ENCODE measurements at places on chromosomes 7 and 10.

- no peaks in the 10 kb centered on the region for H3K4me1 ChIP-seq
- DNase-seq, result no peak
- no peaks in the 10 kb centered on the region for H3K27me3 ChIP-seq
- H3K4me3 ChIP-seq, result no peak overlapping the region
- no peaks in the 10 kb centered on the region for H3K36me3 ChIP-seq
These were observed 33.7 kb downstream of the GLI3 start for GRCh38 chr7:42203336-42203735.

- no peak for DNase-seq
- H3K4me3 ChIP-seq, result no peak overlapping the region
- no peaks in the 10 kb centered on the region for H3K36me3 ChIP-seq
- no peaks in the 10 kb centered on the region for H3K4me1 ChIP-seq
These were observed 17.0 kb upstream of the INSIG1 start for GRCh38 chr7:155280446-155281397.

DNA sequence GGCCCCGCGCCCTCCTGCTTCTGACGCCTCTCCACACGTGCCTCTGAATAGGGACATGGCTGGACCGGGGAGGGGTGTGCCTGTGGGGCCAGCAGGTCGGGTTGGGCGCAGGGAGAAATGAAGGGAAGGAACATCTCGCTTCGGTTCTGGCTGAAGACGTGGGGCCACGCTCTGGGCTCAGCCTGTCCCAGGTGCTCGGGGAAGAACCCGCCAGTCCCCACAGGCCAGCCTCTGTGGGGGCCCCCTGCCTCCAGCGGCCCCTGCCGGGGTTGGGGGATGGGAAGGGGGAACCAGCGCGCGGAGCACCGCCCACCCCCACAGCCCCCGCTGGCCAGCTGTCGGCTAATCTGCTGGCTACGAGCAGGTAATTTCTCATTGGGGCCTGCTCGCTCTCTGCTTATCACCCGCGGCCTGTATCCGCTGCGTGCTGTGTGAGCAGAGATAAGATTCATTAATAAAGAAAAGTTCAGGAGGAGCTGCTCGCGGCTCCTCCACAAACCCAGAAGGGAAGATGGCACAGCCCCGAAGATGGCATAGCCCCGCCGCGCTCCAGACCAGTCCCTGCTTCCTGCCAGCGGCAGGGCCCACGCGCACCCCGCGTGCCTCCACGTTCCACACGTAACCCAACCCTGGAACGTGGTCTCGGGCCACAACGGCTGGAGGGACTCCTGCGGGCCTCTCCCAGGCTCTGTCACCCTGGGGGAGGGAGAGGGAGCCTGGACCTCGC lies 186.2 kb downstream of the ELFN1 start:
- H3K4me3 ChIP-seq, result no peak overlapping the region
- no peaks in the 10 kb centered on the region for H3K4me1 ChIP-seq
- H3K36me3 ChIP-seq, result no peaks in the 10 kb centered on the region

DNA sequence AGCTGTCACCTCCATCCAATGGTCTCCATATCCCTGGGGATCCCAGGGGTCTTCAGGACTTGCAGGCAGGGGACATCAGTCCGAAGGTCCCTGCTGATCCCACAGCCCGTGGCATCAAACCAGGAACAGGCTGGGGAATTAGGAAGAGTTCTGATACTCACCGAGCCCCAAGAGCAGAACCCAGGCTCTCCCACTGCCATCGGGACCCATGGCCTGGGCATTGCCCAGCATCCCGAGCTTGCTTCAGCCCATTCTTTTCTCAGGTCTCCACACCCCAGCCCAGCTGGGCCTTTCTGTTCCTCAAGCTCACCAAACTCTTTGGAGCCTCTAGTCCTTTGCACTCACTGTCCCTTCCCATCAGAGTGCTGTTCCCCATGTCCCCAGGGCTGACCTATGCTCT lies 280.9 kb downstream of the GRID1 start:
- DNase-seq, result no peak
- H3K36me3 ChIP-seq, result no peaks in the 10 kb centered on the region
- no peak overlapping the region for H3K27ac ChIP-seq
- no peaks in the 10 kb centered on the region for H3K27me3 ChIP-seq

- H3K27ac ChIP-seq, result no peak overlapping the region
- no peaks in the 10 kb centered on the region for H3K27me3 ChIP-seq
These were observed 57.6 kb upstream of the ANTXRL start for GRCh38 chr10:46229144-46229563.

DNA sequence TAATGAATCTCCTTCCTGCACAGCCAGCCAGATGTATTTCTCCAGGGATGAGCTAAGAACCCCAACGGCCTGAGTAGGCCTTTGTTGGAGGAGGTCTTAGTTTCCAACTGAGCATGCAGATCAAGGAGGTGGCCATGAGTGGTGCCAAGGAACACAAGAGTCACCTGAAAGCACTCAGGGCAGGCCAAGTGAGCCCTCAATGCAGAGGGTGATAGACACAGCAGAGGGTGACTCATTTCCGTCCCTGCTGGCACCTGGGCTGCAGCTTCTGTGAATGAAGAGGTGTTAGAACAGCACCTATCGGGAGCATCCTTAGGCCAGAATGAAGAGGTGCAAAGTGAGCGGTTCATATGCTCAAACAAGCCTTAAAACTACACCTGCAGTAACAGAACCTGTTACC lies 211.8 kb downstream of the FRMD4A start:
- H3K27ac ChIP-seq, result no peak overlapping the region
- no peak for DNase-seq
- H3K36me3 ChIP-seq, result no peaks in the 10 kb centered on the region
- no peaks in the 10 kb centered on the region for H3K4me1 ChIP-seq
- no peaks in the 10 kb centered on the region for H3K27me3 ChIP-seq
- no peak overlapping the region for H3K4me3 ChIP-seq

DNA sequence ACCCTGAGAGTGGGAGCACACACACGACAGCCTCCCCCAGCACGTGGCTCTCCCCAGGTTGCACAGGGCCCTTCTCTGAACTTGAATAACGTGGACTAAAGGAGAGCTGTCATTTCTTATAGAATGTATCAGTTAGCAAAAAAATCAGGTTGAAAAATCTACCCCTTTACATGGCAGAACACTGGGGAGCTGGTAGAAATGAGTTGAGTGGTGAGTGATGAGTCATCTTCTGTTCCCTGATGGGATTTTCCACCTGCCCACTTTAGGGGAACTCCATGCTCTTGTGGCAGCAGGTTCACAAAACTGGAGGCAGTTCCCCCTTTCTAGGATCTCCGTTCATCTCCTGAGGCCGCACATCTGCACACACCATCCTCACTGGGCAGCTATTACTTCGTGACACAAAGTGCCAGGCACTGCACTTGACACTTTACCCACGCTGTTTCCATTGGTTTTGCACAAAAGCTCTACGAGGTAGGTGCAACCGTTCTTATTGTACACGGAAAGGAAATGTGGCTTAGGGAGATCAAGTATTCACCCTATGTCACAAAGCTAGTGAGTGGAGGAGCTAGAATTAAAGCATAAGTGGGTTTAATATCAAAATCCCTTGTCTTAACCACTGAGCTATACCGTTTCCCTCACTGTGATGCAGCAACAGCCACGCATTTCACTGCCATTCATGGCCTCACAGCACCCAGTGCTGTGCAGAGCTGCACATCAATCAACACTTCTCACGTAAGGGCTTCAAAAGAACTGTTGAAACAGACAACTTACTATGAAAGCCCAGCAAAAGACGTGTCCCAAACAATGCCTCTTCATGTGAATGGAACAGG lies 80.2 kb downstream of the RNF216 start:
- no peaks in the 10 kb centered on the region for H3K27me3 ChIP-seq
- H3K27ac ChIP-seq, result no peak overlapping the region
- no peak overlapping the region for H3K4me3 ChIP-seq
- no peak for DNase-seq
- H3K4me1 ChIP-seq, result no peaks in the 10 kb centered on the region

DNA sequence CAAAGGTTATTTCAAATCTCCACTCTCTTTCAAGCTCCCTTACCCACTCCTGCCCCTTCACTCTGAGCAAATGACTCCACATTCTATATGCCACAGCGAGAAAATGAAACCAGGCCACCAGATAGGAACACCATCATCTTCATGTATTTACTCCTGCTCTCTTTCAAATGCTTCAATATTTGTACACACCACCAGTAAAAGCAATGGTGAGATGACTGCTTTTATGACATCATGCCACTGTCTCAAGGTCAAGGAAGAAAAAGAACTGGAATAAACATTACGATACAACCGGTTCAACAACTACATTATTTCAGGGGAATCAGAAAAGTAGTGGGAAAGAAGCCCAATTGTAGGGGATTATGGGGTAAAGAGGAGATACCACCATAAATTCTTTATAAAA lies 32.7 kb downstream of the PUS7 start:
- DNase-seq, result no peak
- H3K4me3 ChIP-seq, result no peak overlapping the region
- no peak overlapping the region for H3K27ac ChIP-seq
- H3K36me3 ChIP-seq, result peaks cover 3% of the 10 kb centered on the region

GRCh38 chr10:71726580-71727104 lies 7.1 kb upstream of the C10orf105 start:
- no peaks in the 10 kb centered on the region for H3K27me3 ChIP-seq
- no peak overlapping the region for H3K27ac ChIP-seq
- H3K36me3 ChIP-seq, result no peaks in the 10 kb centered on the region
- H3K4me1 ChIP-seq, result no peaks in the 10 kb centered on the region
- no peak overlapping the region for H3K4me3 ChIP-seq
- DNase-seq, result no peak

- no peak overlapping the region for H3K4me3 ChIP-seq
- no peaks in the 10 kb centered on the region for H3K4me1 ChIP-seq
- no peaks in the 10 kb centered on the region for H3K27me3 ChIP-seq
These were observed 82.3 kb upstream of the FAM20C start for GRCh38 chr7:109898-110556.

DNA sequence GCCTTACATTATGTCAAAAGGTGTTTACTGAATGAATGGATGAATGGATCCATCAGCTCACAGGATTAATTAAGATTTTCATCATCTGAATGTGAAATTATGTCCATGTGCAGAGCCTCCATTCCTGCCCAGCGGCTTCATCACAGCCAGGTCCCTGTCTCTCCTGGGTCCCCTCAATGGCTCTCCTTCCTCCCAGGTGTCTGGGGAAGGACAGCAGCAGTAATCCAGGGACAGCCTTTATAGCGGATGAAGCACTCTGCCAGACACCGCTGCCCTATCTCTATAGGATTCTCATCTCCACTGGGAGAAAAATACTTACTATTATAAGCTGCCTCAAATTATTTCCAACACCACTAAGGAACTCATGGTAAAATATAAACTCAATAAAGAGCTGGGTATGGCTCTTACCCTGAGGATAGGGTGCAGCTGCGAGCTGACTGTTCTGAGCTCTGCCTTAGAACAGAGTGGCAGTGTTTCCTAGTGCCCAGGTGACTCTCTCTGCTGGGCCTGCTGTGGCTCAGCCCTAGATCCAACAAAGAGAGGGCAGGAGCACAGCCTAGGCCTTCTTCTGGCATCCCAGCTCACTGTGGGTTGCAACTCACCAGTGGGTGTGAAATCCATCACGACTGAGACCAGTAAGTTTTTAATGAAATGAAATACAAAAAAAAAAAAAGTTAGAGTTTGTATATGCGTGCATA lies 38.3 kb downstream of the GPRIN2 start:
- no peaks in the 10 kb centered on the region for H3K36me3 ChIP-seq
- no peak overlapping the region for H3K4me3 ChIP-seq
- H3K27me3 ChIP-seq, result no peaks in the 10 kb centered on the region
- H3K4me1 ChIP-seq, result no peaks in the 10 kb centered on the region
- no peak for DNase-seq

DNA sequence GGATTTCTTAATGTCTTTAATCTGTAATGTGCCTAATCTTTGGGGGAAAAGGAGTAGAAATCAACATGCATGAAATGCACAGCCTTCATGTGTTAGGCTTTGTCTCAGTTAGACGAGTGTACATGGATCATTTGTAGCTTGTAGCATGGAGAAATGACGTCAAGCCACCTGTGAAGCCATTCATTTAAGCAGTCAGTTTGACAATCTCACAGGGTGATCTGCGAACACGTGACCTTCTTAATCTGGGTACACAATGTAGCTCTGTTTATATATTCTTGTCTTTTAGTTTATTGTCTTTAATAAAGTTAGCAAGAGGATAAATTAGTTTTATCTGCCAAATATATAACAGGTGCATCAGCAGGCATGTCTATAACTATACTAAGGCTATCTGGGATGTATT lies 351.9 kb upstream of the LRGUK start:
- no peaks in the 10 kb centered on the region for H3K36me3 ChIP-seq
- no peaks in the 10 kb centered on the region for H3K4me1 ChIP-seq
- no peak overlapping the region for H3K4me3 ChIP-seq
- H3K27ac ChIP-seq, result no peak overlapping the region
